ENCODE measurements at places on chromosomes 13 and 19.

DNA sequence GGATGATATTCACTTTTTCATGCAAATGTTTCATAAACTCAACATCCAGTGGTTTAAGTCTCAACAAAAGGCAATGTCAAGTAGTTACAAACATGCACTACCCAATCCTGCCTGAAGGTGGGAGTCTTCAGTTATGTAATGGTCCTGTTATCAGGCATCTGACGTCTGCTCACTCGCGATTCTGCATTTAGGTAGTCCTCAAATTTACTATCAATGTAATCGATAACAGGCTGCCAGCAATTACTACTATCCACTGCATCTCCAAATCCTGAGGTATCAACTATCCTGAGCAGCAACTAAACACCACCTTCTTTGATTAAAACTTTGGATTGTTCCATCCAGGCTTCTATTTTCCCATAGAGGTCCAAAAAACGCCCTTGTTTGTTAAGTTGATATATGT lies 51.2 kb downstream of the NLRP12 start:
- DNase-seq: peak; percentile 33

- no peak for DNase-seq
Observed at GRCh38 chr19:40610396-40611064, 9.4 kb downstream of the LTBP4 start.

GRCh38 chr13:42821437-42821836 lies 40.1 kb downstream of the FAM216B start:
- no peak for DNase-seq

DNA sequence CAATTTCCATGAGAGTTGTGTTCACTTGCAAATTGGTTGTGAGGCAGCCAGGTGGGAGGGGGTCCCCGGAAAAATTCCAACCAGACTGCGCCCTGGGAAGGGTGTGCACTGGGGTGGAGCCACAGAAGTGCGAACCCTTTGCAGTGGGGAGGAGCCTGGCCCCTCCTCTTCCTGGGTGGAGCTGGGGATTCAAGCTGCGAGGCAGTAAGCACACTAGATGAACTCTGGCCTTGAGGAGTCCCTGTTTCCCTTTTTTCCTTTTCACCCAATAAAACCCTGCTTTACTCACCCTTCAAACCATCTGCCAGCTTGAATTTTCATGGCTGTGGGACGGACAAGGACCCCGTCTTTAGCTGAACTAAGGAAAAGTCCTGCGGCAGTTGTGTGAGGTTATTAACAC lies 31.0 kb upstream of the MBNL2 start:
- DNase-seq: no peak

Data from right hindlimb (tissue), 1 donor.